ENCODE measurements at places on chromosomes 11 and 22.

- peak; percentile 77 for DNase-seq
Observed at GRCh38 chr11:111586388-111586831, 15.8 kb upstream of the SIK2 start.

GRCh38 chr11:35624316-35624715, 6.1 kb downstream of the FJX1 start:
- no peak for DNase-seq

GRCh38 chr11:1181853-1182535, 24.2 kb downstream of the MUC5AC start:
- DNase-seq: no peak

GRCh38 chr11:33895752-33896137, 3.9 kb upstream of the LMO2 start:
- DNase-seq: no peak

GRCh38 chr11:10387206-10388083, 67.6 kb upstream of the AMPD3 start:
- no peak for DNase-seq

DNA sequence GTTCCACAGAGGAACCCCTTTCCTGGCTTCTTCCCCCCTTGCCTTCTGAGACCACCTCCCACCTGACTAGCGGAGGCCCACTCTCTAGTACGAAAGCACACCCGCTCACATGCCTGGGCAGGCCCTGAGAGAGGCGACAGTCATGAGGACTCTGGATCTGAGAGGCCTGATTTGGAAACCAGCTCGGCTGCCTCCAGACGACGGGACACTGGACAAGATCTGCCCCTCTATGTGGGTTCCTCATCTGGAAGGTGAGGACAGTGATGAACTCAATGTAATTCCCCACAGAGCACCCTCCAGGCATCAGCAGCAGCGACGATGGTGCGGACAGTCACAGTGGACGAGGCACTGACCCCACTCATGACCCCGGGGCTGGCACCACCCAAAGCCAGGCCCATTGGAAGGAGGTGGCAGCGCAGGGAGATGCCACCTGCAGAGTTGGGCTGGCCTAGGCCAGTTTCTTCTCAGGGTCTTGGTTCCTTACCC, 7.5 kb downstream of the SULT4A1 start:
- DNase-seq: no peak

DNA sequence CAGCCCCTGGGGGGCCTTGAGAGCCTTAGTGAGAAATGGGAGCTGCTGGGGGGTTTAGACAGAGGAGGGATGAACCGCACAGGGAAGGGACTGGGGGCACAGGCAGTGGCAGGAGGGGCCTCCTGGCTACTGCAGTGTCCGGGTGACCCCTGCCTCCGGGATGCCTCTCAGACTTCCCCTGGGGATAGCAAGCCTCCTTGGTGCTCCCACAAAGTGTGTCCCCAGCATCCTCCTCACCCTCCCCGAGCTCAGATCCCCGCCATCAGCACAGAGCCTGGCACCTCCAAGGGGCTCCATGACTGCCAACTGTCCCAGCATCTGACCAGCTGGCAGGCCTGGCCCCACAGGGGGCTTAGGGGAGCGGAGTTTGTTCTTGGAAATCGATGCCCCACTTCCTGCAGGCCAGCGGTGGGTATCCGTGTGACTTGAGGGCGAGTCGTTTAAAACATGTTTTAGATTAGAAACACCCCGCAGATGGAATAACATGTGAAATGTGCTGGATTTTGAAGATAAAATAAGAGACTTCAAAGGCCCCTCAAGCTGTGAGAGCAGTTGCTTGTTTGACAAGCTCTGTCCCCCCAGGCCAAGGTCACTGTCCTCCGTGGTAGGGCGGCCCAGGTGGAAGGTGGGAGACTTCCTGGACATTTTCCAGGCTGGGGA, 13.5 kb upstream of the FLRT1 start:
- DNase-seq: no peak
